Activated CD8-positive, alpha-beta T cell treated with anti-CD3 and anti-CD28 coated beads for 36 hours (primary cell): ENCODE measurements at places on chromosomes 1 and 21. TPM values are rescaled to one million over a fixed set of nuclear protein-coding genes. Genes with fewer than 3 reads are reported as not detected.

GRCh38 chr1:15139654-15140350 lies 13.7 kb upstream of the TMEM51 start:
- H3K4me3 ChIP-seq = no peak overlapping the region
- peaks cover 5% of the 10 kb centered on the region for H3K4me1 ChIP-seq
- H3K27ac ChIP-seq = no peak overlapping the region

DNA sequence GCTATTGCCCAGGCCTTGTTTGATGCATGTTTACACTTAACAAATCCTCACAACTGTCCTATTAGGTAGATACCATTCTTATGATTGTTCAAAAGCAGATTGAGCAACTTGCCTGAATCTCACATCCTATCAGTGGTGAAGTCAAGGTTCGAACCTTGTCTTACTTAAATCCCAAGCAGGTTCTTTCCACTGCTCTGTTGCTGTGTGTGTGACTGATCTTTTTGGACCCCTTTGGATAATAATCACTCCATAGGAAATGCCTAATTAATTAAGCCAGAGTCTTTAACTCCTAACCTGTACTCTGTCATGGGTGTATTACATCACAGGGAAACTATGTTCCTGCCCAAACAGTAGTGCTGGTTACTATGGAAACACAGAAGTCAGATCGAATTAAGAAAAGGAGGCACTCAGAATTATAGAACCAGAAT lies 84.2 kb downstream of the SPATA46 start:
- DNase-seq = no peak
- no peak overlapping the region for H3K4me3 ChIP-seq
- no peak overlapping the region for H3K27ac ChIP-seq
- no peaks in the 10 kb centered on the region for H3K36me3 ChIP-seq
- H3K4me1 ChIP-seq = no peaks in the 10 kb centered on the region

GRCh38 chr1:6358757-6359201 lies 34.8 kb downstream of the ACOT7 start:
- H3K27ac ChIP-seq = peak overlapping the region; percentile 91
- H3K36me3 ChIP-seq = no peaks in the 10 kb centered on the region
- DNase-seq = peak; percentile 71
- no peaks in the 10 kb centered on the region for H3K27me3 ChIP-seq

- DNase-seq = no peak
- H3K4me3 ChIP-seq = no peak overlapping the region
- peaks cover 4% of the 10 kb centered on the region for H3K4me1 ChIP-seq
- no peak overlapping the region for H3K27ac ChIP-seq
Observed at GRCh38 chr1:211703812-211704537, 28.6 kb upstream of the NEK2 start.

- H3K27me3 ChIP-seq = no peaks in the 10 kb centered on the region
- no peak overlapping the region for H3K27ac ChIP-seq
- no peak overlapping the region for H3K4me3 ChIP-seq
- DNase-seq = no peak
- peaks cover 11% of the 10 kb centered on the region for H3K4me1 ChIP-seq
Observed at GRCh38 chr1:183870351-183871077, 65.6 kb downstream of the RGL1 start.

DNA sequence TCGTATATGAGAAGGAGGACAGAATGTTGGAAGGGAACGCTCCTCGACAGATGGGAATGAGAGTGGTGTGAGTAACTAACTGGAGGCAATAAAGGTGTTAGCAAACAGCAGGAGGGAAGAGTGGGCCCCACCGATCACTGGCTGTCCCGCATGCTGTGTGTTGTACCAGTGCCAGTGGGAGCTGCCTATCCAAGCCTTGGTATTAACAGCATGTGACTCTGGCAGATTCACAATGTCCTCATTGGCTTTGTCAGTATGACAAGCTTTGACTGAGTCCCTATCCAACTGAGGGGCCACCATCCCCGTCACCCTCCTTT lies 188.3 kb downstream of the NRIP1 start:
- no peaks in the 10 kb centered on the region for H3K27me3 ChIP-seq
- H3K4me3 ChIP-seq = no peak overlapping the region
- no peak for DNase-seq
- H3K4me1 ChIP-seq = peaks cover 12% of the 10 kb centered on the region

GRCh38 chr1:113978863-113979702 lies at the start of gene OLFML3:
Gene OLFML3, plus strand, starts transcription at chr1:113979474. Its CDS starts 43 bp downstream, at chr1:113979517.
- no peak within 1 kb of the TSS for H3K4me3 ChIP-seq
- peak; percentile 82 for DNase-seq
- no peak within 1 kb of the TSS for H3K27ac ChIP-seq
- H3K36me3 ChIP-seq = peaks cover 7% of the 10 kb centered on the region
- no peaks in the 10 kb centered on the region for H3K27me3 ChIP-seq

- peaks cover 25% of the 10 kb centered on the region for H3K27me3 ChIP-seq
- H3K27ac ChIP-seq = no peak overlapping the region
- DNase-seq = no peak
- no peaks in the 10 kb centered on the region for H3K36me3 ChIP-seq
- peaks cover 11% of the 10 kb centered on the region for H3K4me1 ChIP-seq
- H3K4me3 ChIP-seq = no peak overlapping the region
Observed at GRCh38 chr1:41370225-41370624, 9.0 kb downstream of the FOXO6 start.

DNA sequence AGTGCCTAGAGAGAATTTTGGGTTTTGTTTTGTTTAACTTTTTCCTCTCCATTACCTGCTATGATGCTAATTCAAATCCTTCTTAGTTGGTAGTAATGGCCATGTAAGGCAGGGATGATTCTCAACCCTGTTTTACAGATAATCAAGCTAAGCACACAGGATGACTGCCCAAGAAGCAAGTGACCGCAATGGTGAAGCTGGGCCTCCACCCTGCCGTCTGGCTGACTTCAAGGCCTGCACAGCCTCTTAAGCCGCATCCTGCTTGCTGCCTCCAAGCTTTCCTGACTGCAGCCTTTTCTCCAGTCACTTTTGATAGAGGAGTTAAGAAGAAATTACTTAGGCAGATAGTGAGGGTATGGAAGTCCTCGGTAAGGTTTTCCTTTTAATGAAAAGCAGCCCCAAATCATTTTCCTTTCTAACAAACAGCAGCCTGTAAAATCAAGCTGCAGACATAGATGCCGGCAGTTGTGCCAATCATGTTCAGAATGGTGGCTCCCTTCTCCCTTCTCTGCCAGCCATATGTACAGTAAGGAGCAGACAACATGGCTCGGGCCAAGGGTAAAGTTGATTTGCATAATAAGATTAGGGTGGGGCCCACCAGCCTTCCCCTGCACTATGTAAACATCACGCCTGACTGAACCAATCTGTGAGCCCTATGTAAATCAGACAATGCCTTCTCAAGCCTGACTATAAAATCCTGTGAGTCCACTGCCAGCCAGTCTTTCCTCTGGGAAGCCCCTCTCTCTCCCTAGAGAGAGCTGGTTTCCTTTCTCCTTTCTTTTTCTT lies 8.8 kb upstream of the CTBS start:
- DNase-seq = no peak
- no peaks in the 10 kb centered on the region for H3K4me1 ChIP-seq
- no peaks in the 10 kb centered on the region for H3K27me3 ChIP-seq
- H3K27ac ChIP-seq = no peak overlapping the region
- no peaks in the 10 kb centered on the region for H3K36me3 ChIP-seq

DNA sequence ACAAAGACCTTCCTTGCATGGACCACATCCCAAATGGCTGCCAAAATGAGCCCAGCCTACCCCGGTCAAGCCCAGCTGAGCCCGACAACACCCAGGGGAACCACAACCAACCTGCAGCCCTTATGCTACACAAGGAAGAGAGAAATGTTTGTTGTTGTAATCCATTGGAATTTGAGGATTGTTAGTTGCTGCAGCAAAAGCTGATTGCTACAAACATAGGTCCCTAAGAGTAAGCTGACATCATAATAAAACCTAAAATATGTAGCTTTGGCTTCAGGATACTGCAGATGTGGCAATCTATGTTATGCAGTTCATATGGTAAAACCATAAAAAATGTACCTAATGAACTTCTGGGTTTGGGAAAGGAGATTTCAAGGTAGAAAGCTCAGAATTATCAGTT lies 65.5 kb upstream of the DNAH14 start:
- no peaks in the 10 kb centered on the region for H3K4me1 ChIP-seq
- H3K27me3 ChIP-seq = peaks cover 2% of the 10 kb centered on the region
- H3K36me3 ChIP-seq = no peaks in the 10 kb centered on the region
- no peak for DNase-seq
- H3K27ac ChIP-seq = no peak overlapping the region

GRCh38 chr1:14606632-14607031 lies 8.1 kb downstream of the KAZN start:
- no peaks in the 10 kb centered on the region for H3K4me1 ChIP-seq

GRCh38 chr1:87956072-87956471 lies 627.4 kb downstream of the LMO4 start:
- H3K36me3 ChIP-seq = no peaks in the 10 kb centered on the region
- H3K4me3 ChIP-seq = no peak overlapping the region
- no peak for DNase-seq
- H3K4me1 ChIP-seq = no peaks in the 10 kb centered on the region
- no peak overlapping the region for H3K27ac ChIP-seq

DNA sequence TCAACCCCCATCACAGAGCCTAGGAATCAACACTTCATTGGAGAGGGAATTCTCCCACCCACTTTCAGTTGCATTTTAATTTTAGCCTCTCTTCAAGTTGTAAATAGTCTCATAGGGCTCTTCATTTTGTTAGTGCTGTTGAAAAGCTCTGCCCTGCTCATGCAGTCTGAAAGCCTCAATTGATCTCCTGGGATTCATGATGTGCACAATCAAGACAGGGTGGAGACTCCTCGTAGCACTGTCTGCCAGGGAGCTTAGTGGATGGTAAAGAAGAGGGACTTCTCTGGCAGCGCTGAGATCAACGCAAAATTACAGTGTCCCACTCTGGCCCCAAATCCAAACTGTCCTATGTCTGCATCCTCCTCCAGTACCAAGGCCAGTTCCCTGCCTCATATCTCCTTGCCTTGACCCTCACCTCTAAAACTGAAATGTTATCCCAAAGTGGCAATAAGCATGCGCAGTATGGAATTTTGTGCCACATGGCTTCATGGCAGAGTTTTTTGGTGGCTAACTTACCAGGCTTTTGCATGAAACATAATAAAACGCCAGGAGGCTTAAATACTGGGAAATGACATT lies 282.2 kb downstream of the CACNA1E start:
- no peak overlapping the region for H3K4me3 ChIP-seq
- peaks cover 8% of the 10 kb centered on the region for H3K27me3 ChIP-seq
- no peaks in the 10 kb centered on the region for H3K4me1 ChIP-seq
- DNase-seq = no peak
- H3K27ac ChIP-seq = no peak overlapping the region

DNA sequence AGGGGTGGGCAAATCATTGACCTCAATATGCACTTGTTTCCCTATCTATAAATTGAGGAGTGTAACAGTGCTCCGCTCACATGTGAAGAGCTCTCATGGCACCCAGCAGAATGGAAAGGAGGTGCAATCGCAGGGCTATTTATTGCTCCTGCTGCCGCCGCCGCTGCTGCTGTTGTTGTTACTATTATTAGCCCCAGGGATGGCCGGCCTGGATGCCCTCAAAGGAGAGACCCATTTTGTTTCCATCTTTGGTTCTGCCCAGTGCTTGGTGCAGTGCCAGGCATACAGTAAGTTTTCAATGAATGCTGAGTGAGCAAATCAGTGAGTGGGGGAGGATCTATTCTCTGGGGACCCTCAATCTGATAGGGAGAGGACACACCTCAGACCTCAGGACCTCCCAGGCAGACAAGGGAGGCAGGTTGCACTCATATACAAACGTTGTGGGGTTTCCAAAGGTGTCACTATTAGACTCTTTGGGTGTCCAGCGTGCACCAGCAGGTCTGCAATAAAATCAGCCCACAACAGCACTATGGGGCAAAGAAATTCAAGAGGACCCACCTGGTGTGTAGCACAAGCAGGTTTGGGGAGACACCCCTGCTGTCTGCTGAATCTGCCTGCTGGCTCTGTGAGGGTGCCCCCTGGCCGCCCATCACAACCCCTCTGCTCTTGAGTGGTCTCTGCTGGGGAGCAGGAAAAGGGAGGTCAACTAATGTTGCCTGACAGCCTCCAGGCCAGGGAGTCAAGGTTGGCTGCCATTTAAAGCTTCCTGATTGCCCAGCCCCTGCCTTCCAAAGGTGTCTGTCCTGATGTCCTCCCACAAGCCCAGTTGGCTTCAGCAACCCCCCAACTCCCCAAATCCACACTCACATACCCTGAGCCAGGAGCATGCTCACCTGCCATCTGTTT lies 136.3 kb downstream of the ACTL8 start:
- H3K4me1 ChIP-seq = no peaks in the 10 kb centered on the region
- H3K4me3 ChIP-seq = no peak overlapping the region
- no peak for DNase-seq
- no peaks in the 10 kb centered on the region for H3K36me3 ChIP-seq
- H3K27ac ChIP-seq = no peak overlapping the region

- no peaks in the 10 kb centered on the region for H3K4me1 ChIP-seq
- no peak for DNase-seq
- H3K36me3 ChIP-seq = no peaks in the 10 kb centered on the region
- H3K27ac ChIP-seq = no peak overlapping the region
Observed at GRCh38 chr1:34213956-34214355, 37.2 kb downstream of the C1orf94 start.

GRCh38 chr1:224801844-224802490 lies 127.5 kb upstream of the DNAH14 start:
- H3K4me1 ChIP-seq = peaks cover 21% of the 10 kb centered on the region
- no peaks in the 10 kb centered on the region for H3K36me3 ChIP-seq

DNA sequence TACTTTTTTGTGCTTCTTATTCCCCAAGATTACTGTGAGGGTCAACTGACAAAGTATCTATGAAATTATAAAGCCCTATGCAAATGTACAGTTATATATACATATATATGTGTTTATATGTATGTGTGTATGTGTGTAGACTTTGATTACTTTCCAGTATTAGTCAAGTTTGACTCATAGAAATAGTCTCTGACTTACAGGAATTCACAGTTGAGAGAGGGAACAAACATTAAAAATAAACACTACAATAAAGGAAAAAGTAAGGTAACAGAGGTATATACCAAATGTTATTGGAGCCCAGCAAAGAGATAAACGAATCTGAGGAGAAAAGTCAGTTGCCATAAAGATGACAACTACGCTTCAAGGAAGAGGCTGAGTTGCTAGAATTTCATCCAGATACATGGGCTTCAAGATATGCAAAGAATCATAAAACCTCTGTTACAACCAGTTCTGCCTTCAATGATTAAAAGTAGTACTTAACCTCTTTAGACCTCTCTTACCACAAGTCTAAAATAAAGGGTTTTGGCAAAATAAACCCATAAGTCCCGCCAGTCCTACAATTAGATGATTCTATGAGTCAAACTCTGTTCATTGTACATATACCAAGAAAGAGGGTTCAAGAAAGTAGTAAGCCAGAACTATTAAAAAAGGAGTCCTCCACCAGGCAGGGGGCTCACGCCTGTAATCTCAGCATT lies 7.2 kb downstream of the IFT25 start:
- peaks cover 21% of the 10 kb centered on the region for H3K4me1 ChIP-seq
- H3K4me3 ChIP-seq = no peak overlapping the region
- H3K36me3 ChIP-seq = peaks cover 40% of the 10 kb centered on the region
- DNase-seq = no peak

GRCh38 chr1:42908046-42908445 lies 50.6 kb downstream of the SLC2A1 start:
- H3K4me1 ChIP-seq = no peaks in the 10 kb centered on the region
- no peaks in the 10 kb centered on the region for H3K36me3 ChIP-seq
- no peak overlapping the region for H3K4me3 ChIP-seq
- H3K27ac ChIP-seq = no peak overlapping the region
- no peak for DNase-seq

The PIGR gene
- not detected for total RNA-seq

The SPRR3 gene
- total RNA-seq = not detected

The HCRTR1 gene
- total RNA-seq = not detected

The ETNK2 gene
- 1.4 TPM for total RNA-seq

The FAM43B gene
- not detected for total RNA-seq

The LRRC71 gene
- total RNA-seq = not detected

The SH3D21 gene
- total RNA-seq = 21.0 TPM

The SLC44A5 gene
- 0.11 TPM for total RNA-seq

The EFCAB14 gene
- total RNA-seq = 41.6 TPM

The LRRC38 gene
- total RNA-seq = not detected
